ENCODE measurements at places on chromosomes 4 and X.

- no peak for DNase-seq
Measured at GRCh38 chr4:41749631-41750039, 1.1 kb upstream of the PHOX2B start.

GRCh38 chr4:6360385-6360784 is 90.7 kb downstream of the WFS1 start:
- DNase-seq = no peak

- no peak for DNase-seq
Measured at GRCh38 chrX:17164079-17164478, 210.9 kb upstream of the NHS start.

DNA sequence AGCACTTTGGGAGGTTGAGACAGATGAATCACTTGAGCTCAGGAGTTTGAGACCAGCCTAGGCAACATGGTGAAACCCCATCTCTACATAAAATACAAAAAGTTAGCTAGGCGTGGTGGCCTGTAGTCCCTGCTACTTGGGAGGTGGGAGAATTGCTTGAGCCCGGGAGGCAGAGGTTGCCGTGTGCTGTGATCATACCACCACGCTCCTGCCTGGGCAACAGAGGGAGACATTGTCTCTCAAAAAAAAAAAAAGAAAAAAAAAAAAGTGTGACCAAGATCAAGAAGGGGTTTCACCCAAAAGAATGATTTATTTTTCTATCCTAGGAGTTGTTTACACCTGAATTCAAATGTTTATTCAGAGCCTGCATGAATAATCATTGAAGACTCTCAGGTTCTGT is 572.4 kb upstream of the GALNT7 start:
- DNase-seq = no peak

DNA sequence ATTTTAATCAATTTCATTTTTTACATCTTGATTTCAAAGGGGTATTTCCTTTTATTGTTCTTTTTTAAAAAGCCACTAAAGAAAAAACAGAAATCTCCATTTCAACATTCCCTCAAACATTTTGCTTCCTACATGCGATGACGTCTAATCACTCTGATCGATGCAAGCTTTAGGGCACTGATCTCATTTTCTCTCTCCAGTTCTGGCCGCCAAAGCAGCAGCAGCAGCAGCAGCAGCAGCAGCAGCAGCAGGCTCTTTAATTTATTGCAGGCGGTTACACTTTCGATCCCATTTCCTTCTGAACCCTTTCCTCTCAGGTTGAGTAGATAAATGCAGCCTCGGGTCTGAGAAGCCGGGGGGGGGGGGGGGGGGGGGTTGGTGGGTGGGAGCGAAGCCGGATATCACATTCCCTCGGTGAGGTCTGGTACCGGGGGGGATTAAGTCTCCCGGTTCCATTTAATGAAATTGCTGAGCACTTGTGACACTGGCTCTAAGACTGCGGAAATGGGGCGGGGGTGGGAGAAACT is 3.4 kb upstream of the PCDH7 start:
- DNase-seq = no peak

DNA sequence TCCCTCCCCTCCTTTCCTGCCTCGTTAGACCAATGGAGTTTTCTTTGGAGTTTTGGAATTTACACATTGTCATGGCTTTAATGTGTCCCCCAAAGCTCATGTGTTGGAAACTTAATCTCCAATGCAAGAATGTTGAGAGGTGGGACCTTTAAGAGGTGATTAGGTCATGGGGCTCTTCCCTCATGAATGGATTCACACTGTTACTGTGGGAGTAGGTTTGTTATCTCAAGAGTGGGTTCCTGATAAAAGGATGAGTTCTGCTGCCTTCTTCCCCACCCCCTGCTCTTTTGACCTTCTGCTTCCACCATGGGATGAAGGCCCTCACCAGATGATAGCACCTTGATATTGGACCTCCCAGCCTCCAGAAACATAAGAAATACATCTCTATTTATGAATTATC is 16.8 kb downstream of the MORF4L2 start:
- no peak for DNase-seq

DNA sequence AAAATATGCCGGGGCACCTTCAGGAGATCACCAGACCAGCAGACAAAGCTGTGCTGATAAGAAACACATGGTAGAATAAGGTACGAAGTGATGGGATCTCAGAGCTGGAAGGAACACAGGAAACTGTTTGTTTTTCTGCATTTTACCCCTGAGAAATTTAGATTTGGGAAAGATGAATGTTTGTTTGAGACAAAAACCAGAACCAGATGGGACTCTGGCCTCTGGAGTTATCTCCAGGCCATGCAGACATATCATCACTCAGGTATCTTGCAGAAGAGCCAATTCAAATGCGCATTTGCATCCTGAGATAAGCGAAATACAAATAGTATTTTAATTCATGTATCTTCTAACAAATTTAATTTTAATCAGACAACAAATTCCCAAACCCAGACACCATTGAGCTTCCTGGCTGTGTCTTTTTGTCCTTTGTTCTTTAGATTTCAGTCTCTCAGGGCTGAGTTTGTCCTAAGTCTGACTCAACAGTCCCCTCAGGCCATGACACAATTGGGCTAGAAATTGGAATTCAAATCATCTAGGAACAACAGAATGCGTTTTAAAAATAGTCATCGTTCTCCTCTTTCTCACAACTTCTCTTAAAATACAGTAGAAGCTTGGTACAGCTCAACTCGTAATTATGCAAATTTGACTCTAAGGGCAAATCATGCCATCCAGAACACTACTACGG is 159.0 kb downstream of the PACRGL start:
- no peak for DNase-seq

- no peak for DNase-seq
Measured at GRCh38 chrX:126065901-126066660, 100.0 kb downstream of the DCAF12L2 start.

- no peak for DNase-seq
Measured at GRCh38 chrX:153766098-153766817, 2.2 kb downstream of the PLXNB3 start.

GRCh38 chr4:54541426-54542118 is 116.2 kb upstream of the KIT start:
- DNase-seq = no peak

GRCh38 chrX:9821572-9821971 is 35.3 kb downstream of the SHROOM2 start:
- DNase-seq = no peak

GRCh38 chr4:6573551-6573950 is 1.4 kb upstream of the MAN2B2 start:
- DNase-seq = no peak

DNA sequence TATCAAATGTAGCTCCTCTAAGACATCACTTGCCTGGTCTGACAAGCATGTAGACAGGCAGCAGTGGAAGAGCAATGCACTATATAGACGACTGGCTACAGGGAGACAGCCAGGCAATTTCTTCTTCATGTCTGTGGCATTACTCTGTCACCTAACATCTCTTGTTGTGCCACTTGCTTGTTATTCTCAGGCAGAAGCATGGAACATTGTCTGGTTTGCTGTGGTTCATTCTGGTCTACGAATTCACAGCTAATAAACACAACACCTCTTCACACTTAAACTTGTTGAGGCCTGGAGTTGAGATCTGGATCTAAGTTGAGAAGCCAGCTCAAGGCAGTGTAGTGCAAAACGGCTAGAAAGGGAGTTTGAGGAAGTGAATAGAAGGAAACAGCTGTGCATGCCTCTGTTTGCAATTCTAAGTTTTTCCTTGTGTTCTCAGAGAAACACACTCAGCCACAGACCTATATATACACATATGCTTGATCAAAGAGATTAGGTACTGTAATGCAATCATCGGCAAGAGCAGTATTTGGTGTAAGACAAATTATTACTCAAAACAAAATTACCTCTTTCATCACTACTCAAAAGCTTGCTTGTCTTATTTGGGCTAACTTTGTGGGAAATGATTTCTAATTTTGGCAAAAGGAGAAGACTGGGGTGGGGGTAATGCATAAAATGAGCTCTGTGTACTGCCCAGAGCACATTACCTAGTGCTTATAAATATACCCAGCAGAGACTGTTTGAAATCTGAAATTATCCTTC is 243.8 kb downstream of the PPP3CA start:
- no peak for DNase-seq

DNA sequence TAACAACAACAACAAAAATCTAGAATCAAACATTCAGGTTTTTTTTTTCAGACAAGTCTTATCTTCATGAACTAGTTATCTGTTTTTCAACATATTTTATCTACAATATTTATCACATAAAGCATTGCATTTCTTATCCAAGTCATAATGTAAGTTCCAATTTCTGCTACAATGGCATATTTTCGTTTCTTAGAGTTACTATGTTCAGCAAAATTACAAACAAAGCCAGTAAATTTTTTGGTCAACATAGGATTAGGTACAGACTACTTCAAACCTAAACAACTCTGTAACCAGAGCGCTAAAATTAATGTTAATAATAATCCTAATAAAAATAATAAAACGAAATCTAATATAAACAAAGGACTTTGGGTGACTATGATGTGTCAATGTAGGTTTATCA is 165.4 kb upstream of the TACR3 start:
- DNase-seq = no peak

GRCh38 chr4:1512051-1512737 is 106.0 kb upstream of the NKX1-1 start:
- DNase-seq = no peak

- no peak for DNase-seq
Measured at GRCh38 chrX:8760021-8760420, 28.1 kb upstream of the ANOS1 start.

- no peak for DNase-seq
Measured at GRCh38 chr4:182492423-182492822, 249.2 kb downstream of the TENM3 start.

DNA sequence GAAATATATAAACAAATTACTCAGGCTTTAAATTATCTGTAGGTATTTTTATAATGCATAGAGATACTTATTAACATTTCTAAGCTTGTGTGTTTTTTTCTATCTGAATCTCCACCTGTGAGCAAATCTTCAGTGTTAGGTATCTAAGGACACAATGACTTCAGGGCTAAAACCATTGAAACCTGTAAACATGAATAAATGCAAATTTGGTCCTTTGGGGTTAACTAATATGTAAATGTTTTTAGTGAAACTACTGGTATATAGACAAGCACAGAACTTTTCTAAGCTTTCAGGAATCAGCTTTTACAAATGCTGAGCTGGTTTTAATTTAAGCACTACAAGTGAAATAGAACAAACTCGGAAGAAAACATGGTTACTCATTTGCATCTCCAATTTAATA is 147.9 kb downstream of the FBXO8 start:
- DNase-seq = no peak

GRCh38 chrX:38657562-38657961 is 96.2 kb downstream of the TSPAN7 start:
- no peak for DNase-seq

GRCh38 chr4:105241451-105241850 is 94.8 kb downstream of the TET2 start:
- DNase-seq = no peak

GRCh38 chr4:173130687-173131086 is 37.9 kb upstream of the GALNT7 start:
- DNase-seq = no peak

- no peak for DNase-seq
Measured at GRCh38 chrX:40095583-40096394, 2.0 kb downstream of the BCOR start.

GRCh38 chr4:1207603-1208265 is 35.4 kb upstream of the SPON2 start:
- no peak for DNase-seq

DNA sequence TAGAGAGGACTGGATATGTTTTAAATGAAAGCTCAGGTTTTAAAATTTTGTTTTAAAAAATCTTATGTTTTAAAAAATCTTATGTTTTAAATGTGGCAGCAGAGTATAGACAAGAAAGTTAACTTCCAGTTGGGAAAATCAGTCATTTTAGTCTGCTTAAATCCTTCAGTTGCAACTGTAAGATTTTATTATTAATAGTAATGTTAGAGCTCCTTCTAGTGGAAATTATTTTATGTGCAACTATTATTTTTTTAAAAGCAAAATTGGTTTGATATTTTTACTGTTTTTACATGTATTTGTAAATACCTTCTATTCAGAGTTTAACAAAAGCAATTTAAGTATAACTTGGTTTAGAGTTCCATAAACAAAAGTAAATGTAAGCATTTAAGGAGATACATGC is 8.5 kb upstream of the NUDT6 start:
- no peak for DNase-seq

GRCh38 chrX:116756958-116757357 is 294.2 kb upstream of the CT83 start:
- DNase-seq = no peak

DNA sequence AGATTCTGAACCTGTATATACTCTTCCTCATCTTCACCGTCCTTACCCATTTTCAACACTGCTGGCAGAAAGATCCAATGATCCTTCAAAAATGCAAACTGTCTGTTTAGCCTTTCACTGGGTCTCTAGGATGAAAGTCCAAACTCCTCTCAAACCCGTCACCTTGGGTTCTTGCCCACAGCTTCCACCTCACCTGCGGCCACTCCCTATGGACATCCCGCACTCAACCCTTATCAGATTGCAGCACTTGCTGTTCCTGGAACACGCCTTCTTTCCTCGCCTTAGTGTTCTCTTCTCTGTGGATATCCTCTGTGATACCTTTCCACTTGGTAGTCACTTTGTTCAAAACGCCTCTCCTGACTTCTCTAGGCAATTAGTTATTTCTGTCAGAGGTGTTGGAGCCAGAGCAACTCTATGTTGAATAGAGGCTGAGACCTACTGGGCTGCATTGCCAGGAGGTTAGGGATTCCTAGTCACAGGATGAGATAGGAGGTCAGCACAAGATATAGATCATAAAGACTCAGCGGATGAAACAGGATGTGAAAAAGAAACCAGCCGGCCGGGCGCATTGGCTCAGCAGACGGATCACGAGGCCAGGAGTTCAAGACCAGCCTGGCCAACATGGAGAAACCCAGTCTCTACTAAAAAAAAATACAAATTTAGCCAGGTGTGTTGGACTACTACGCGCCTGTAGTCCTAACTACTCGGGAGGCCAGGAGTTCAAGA is 4.2 kb upstream of the NOCT start:
- no peak for DNase-seq

DNA sequence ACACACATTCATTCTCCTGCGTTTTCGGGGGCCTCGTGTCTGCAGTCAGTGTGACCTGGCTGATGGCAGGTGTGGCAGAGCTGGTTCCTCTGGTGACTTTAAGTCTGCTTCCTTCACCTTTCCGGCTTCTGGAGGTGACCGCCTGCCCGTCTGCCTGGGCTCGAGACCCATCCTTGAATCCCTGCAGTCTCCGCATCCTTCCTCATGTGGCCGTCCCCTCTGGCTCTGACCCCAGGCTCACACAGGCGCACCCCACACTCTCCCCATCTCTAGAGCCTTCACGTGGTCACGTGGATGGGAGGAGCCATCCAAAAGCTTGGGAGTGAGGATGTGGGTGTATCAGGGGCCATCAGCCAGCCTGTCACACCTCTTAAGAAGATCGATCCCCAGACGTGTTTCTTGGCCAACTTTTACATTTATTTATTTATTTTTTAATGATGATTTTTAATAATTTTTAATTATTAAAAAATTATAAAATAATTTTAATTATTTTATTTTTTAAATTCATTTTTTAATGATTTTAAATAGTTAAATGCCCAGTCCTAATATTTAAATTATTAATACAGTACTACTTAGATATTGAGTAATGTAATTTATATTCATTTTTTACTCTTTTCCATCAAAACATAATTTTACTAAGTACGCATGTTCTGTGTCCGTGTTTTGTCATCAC is 20.9 kb downstream of the RGS12 start:
- no peak for DNase-seq

GRCh38 chr4:1984406-1985191 is 24.2 kb downstream of the NELFA start:
- no peak for DNase-seq

- DNase-seq = no peak
Measured at GRCh38 chrX:96615448-96615847, 69.2 kb upstream of the DIAPH2 start.

Data from stimulated activated CD8-positive, alpha-beta memory T cell treated with anti-CD3 and anti-CD28 coated beads, Interleukin-4, amount 100 ng/mL, for 1 hour (primary cell).